ENCODE measurements at places on chromosomes 5 and 9. TPM values are rescaled to one million over a fixed set of nuclear protein-coding genes. Genes with fewer than 3 reads are reported as not detected.

FNIP1 gene
- total RNA-seq, result 51.6 TPM

SEPTIN8 gene
- total RNA-seq, result 40.7 TPM

CMYA5 gene
- total RNA-seq, result 0.21 TPM

ABO gene
- total RNA-seq, result under 0.01 TPM

All from tracheal epithelial cell (primary cell).